ENCODE measurements at places on chromosomes 11 and 22. TPM values are rescaled to one million over a fixed set of nuclear protein-coding genes. Genes with fewer than 3 reads are reported as not detected.

Gene KCNA4
- not detected for total RNA-seq

DNA sequence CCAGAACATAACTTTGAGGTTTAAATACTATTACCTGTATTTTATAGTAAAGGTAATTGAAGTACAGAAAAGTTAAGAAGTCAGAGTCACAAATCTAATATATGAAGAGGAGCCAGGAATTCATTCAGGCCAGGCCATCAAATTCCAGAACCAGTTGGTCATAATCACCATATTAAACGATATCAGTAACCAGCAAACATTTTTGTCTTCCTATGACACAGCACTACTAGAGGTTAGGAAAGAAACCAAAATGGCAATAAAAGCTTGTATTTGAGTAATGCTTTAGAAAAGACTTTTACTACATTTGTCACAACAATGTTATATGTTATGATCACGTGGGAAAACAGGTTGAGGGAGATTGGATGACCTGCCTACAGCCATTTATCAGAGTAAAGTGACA is 62.2 kb downstream of the DKK3 start:
- DNase-seq: peak; percentile 68

Gene SCN4B
- 0.18 TPM for total RNA-seq

Gene ABTB2
- total RNA-seq: 0.28 TPM

GRCh38 chr11:18706330-18707243 is 8.0 kb downstream of the TMEM86A start:
- DNase-seq: no peak

Gene CHRM4
- 0.18 TPM for total RNA-seq

- peak; percentile 10 for DNase-seq
Observed at GRCh38 chr11:104060004-104060794, 23.8 kb downstream of the DDI1 start.

DNA sequence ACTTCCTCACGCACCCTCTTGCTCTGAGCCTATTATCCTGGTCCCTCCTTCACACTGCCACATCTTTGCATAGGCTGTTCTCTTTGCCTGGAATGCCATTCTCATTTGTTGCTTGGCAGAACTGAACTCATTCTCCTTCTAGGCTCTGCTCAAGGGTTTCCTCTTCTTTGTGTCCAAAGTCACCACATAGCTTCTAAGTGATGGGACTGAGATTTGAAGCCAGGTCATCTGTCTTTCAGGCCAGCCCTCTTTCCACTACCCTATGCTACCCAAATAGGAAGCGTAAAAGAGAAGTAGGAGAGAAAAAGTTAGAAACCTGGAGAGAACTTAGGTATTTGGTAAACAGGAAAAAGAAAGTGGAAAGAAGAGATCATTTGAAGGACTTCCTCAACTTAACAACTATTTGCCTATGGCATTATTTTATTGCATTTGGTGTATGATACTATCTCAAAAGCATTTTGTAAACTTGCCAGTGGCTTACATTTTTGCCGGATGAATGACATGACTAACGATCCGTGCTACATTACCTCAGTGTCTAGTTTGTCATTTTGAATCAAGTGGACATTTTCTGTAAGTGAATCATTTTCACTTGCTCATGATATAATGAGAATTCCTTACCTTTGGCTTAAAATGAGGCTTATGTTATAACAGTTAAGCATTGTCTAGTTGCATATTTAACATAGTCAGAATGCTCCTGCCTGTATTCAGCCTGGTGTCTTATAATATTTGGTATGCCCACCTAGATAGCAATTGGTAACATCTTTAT is 18.5 kb downstream of the NF2 start:
- DNase-seq: peak; percentile 97

Gene SLC22A25
- total RNA-seq: not detected

DNA sequence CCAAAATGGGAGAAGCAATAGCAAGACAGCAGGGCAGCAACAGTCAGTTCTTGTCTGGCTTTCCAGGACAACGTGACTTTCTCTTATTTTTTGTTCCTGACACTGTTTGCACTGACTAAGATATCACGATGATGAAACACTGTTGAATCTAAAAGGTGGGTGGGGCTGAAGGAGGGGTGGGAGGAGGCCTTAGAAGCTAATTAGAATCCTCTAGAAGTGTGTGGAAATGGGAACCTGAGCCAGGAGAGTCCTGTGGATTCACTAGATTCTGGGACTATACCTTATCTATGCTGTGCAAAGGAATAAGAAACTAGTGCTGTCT is 300.3 kb downstream of the ST3GAL4 start:
- peak; percentile 41 for DNase-seq

Gene FOLR1
- not detected for total RNA-seq

- peak; percentile 94 for DNase-seq
Observed at GRCh38 chr11:2898366-2899079, 12.9 kb upstream of the CDKN1C start.

Gene CSF2RB
- total RNA-seq: not detected

DNA sequence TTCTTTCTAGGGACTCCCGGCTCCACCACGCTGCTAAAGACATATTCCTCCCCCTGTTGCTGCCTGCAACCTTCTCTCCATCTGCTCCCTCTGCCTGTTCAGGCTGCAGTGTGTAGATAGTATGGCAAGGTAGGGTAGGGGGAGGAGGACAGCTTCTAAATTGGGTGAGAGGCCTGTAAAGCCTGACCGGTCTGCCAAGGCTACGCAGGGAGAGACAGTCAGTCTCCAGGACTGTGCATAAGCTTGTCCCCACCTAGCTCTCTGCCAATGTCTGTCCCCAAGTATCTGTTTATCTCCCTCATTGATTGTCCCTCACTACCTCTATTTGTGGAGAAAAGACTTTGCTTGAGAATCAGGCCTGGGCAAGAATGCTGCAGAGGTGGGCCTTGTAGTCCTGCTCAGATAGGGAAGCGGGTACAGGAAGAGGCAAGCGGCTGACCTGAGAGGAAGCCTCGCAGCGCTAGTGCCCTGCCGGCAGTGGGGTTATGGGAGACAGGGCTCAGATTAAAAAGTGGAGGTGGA is 871 bp upstream of the SEZ6L start:
- no peak for DNase-seq

DNA sequence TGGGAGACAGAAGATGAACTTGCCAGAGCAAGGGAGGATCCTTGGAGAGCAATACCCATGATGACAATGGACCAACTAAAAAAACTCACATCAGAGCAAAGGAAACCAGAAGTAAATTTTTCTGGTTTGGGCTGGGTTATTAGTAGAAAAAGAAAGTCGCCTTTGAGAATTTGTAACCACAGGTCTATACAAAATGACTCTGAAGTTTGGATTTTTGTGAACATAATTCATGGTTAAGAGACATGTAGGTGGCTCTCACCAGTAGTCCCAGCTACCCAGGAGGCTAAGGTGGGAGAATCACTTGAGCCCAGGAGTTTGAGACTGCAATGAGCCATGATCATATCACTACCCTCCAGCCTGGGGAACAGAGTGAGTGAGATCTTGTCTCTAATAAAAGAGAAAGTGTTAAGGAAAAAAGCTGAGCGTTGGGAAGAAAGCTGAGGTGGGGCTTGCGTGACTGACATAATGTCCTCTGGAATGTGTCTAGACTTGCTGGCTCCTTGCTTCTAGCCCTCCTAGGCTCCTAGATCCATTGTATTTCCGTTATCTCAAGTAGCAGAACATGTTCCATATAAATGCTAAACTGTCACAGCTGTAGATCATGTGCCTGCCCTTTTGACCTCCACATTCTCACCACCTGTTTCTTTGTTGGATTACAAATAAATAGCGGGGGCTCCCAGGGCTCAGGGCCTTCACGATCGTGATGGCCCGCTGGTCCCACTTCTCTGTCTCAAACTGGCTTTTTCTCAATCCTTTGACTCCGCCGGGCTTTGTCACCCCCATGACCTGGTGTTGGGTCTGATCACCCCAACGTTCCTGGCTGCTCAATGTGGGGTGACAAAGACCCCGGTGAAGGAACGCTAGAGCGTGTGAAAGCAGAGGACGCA is 56.2 kb upstream of the SC5D start:
- no peak for DNase-seq

Gene KCNQ1OT1
- 1.9 TPM for total RNA-seq

Gene KRTAP5-10
- total RNA-seq: not detected

DNA sequence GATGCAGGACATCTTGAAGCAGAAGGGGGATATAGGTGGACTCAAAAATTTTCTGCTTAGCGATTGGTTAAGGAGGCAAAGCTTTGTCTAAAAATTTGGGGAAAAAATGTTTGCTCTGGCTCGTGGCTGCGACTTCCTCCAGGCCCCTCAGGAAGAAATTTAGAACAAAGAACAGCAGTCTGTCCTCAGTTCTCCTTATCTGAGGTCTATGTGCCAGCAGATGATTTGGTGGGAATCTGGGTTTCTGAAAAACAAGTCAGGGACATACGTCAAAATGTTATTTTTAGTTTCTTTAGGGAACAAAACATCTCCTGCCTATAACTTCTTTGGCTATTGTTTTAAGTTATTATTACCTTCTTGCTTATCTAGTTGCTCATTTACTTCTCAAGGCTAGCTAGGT is 8.1 kb downstream of the OR6M1 start:
- DNase-seq: no peak

DNA sequence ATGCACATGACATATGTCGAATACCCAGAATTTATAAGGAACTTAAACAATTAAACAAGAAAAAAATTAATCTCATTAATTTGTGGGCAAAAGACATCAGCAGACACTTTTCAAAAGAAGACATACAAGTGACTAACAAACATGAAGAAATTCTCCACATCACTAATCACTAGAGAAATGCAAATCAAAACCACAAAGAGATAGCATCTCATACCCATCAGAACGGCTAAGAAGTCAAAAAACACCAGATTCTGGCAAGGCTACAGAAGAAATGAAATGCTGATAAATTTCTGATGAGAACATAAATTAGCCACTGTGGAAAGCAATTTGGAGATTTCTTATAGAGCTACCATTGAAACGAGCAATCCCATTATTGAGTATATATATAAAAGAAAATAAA is 210.6 kb upstream of the LUZP2 start:
- no peak for DNase-seq

DNA sequence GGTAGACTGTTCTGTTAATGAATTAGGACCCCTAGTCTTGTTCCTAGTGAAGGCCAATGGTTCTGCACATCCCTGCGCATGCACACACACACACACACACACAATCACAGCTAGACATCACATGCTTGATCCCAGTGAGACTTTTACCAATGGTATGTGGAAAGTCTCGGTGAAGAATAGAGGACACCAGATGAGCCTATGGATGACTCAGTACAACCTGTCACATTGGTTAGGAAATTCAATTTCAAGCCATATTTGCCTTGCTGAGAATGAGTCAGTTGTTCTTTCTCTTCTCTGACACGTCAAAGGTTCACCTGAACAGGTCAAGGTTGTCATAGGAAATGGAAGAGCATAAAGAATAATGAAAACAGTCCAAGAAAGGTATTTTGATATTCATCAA is 122.0 kb downstream of the SLC17A6 start:
- no peak for DNase-seq

Gene OR52A1
- total RNA-seq: not detected

GRCh38 chr11:119190531-119190930 is 5.3 kb downstream of the NHERF4 start:
- DNase-seq: no peak

Gene DUSP8
- total RNA-seq: 0.28 TPM

DNA sequence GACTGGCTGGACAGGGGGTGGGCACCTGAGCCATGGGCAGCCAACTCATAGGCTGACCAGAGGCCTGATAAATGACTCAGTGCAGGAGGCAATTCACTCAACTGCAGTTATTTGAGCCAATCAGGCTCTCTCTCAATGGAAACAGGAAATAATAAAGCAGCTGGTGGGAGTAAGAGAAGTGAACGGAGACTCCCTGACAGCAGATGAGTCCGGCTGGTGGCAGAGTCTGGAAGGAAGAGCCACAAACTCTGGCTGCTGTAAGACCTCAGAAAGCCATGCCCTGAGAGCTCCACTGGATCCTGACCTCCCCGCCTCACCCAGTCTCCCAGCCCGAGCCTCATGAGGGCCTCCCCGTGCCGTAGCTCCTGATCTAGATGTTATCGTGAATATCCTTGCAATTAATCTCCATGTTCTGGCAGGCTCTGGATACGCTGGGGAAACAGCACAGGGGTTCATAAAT is 69.8 kb downstream of the TRIM29 start:
- DNase-seq: peak; percentile 47

Gene NPTXR
- 0.28 TPM for total RNA-seq

- DNase-seq: no peak
Observed at GRCh38 chr11:121408830-121409229, 43.3 kb upstream of the SORL1 start.

Gene LIF
- 130 TPM for total RNA-seq

DNA sequence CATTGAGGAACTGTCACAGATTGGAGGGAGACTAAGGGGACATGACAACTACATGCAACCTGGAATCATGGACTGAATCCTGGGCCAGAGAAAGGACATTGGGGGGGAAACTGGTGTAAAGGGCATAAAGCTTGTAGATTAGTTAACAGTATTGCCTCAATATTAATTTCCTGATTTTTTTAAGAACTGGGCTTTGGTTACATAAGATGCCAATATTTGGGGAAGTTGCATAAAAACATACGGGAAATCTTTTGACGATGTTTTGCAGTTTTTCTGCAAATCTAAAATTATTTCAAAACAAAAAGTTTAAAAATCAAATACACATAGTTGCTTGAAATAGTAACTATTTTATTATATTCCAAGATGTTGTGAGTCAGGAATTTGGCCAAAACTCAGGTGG is 2.9 kb upstream of the FOLR3 start:
- no peak for DNase-seq

GRCh38 chr11:19939415-19939929 is 220.8 kb downstream of the DBX1 start:
- no peak for DNase-seq

DNA sequence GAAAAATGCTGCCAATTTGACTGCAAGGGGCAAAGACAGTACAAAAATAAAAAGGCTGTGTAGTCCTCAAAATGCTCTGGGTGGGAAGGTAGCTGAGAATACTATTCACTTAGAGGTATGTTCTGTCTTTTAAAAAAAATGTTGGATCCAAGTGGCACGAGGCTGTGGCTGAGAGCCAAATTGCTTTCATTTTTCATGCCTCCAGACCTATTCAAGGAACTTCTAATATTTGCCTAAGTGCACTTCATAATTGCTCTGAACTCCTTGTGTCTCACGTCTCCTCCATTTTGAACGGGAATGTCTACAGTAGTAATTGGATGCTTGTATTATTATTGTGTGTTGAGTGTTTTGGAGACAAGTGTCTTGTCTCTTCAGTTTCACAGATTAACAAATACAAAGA is 19.1 kb upstream of the SLC22A25 start:
- DNase-seq: no peak

Gene AMOTL1
- 49.5 TPM for total RNA-seq

Gene DDX25
- not detected for total RNA-seq

GRCh38 chr11:64455456-64456261 is 96.7 kb downstream of the RPS6KA4 start:
- DNase-seq: no peak

All from IMR-90 (cell line).